NCI-H526 treated with DMSO at 0.1 percent for 48 hours (cell line): ENCODE measurements at places on chromosomes 7 and 10.

DNA sequence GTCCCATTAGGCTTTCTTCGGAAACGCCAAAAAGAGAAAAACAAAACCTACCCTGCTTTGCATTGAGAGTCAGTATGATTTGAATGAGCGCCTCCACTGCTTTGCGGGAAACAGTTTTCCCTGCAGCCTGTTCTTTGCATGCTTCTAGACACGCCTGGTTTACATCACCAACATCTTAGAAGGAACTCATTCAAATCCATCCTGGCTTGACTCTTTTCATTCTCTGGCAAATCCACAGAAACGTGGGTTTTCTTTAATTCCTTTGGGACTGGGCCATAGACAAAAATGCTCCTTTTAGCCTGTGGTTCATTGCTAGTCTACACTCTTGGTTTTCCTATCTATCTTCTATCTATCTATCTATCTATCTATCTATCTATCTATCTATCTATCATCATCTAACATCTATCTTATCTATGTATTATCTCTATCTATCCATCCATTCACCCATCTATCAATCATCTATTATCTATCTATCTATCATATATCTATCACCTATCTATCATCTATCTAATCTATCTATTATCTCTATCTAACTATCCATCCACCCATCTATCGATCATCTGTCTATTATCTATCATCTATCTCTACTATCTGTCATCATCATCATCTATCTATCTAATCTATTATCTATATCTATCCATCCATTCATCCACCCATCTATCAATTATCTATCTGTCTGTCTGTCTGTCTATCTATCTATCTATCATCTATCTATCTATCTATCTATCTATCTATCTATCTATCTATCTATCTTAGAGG lies 68.3 kb downstream of the GATA3 start:
- no peak for DNase-seq

DNA sequence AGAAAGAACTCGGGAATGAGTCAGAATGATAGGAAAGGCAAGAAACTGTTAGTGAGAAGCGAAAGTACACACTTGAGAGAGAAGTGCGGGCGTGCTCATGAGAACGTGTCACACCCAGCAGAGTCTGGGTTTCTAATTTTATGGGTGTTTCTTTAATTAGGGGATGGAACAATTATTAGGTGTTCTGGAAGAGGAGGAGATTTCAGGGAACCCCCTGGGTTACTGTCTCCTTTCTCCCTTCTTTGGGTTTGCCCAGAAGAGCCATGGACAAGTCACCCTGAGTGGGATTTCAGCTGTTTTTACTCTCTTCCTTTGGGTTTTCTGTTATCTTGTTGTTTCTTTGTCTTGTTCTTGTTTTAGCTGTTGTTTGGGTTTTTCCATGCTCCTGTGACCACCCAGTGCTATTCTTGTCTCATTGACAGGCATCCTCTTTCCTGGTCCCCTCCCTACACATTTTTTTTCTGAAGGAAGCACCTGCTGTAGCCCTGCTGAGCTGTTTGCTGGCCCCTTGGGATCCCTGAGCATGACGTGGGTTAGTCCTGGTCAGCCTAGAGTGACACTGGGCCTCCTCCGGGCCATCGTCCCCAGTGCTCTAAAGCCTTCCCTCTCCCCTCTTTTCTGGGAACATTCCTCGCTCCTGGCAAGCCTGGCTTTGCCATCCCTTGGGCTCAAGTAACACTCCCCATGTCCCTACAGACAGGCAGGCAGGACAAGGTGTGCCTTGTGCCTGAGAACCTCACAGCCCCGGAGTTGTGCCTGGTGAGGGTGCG lies 3.5 kb downstream of the SH2D4B start:
- no peak for DNase-seq

DNA sequence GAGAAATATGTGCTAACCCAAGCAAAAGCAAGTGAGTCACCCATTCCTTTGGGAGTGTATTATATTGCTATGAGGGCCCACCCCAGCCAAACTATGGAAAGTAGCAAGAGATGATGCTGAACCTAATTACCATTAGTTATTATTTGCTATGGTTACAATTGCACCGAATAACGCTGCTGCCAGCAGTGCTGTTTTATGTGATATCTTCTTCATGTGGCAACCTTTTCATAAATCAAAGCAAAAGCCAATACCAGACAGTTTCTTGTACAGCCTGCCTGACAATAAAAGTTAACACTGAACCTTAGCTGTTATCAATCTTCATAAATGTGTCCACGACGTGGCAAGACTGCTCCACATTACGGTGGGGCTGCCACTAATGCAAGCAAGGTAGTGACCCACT lies 241.7 kb upstream of the PLXNA4 start:
- DNase-seq, result no peak

DNA sequence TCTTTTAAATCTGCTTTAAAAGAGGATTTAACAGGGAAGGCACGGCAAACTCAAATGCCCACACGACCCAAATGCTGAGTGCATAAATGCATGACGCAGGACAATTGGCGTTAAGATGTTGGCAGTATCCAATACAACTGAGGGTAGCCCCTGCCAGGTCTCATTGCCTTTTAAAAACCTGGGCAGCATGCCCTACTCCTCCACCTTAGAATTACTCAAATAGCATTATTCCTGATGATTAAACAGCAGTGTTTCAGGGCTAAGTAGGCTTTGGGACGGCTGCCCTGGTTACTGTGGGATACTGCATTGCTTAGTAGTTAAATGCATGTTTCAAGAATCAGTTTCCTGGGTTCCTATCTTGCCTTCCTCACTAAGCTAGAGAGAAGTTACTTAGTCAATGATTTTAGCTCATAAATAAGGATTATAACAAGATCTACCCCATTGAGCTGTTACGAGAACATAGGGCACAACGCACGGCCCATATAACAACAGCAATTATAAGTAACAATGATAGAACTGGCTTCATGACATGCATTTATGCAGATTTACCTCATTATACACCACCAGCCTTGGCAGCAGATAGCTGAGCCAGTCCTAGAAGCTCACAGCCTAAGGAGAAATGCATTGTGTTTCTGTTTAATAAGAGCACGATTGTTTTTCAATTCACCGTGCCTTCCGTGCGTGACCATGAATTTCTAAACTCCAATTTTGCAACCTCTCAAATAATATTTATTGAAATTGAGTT lies 7.9 kb downstream of the TUBAL3 start:
- DNase-seq, result no peak

GRCh38 chr10:108452533-108452932 lies 1288.0 kb upstream of the SORCS1 start:
- no peak for DNase-seq

GRCh38 chr7:7996568-7996967 lies 28.0 kb downstream of the GLCCI1 start:
- DNase-seq, result no peak

- no peak for DNase-seq
Measured at GRCh38 chr7:55088107-55088506, 69.3 kb downstream of the EGFR start.

- DNase-seq, result no peak
Measured at GRCh38 chr7:153452661-153453060, 599.5 kb upstream of the DPP6 start.

DNA sequence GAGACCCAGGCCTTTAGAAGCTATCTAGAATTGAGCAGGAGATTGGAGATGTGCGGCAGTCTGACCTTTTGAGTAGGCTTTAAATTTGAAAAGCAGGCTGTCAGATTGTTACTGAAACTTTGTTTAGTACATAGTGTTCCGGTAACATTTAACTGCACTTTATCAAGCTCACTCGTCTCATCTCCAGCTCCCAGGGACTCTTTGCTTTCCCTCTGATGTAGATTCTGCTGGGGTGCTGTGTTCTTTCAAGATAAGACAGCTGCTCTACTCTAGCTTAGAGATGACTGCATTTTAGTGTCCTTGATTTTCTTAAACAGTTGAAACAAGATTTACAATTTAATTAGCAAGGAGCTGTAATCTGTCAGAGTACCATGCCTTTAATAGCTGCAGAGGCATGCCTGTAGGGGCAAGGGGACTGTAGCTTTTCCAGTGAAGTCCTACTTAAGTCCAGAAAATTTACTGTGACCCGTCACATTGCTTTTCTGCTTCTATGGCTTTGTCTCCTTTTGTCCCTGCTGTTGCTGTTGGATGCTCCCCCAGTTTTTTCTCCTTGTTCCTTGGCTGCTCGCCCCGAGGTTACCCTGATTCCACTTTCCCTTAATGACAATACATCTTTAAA lies 56.4 kb upstream of the MTPN start:
- no peak for DNase-seq

- no peak for DNase-seq
Measured at GRCh38 chr10:65660006-65660405, 1265.8 kb upstream of the LRRTM3 start.

- DNase-seq, result no peak
Measured at GRCh38 chr10:50574931-50575330, 48.8 kb downstream of the SGMS1 start.

DNA sequence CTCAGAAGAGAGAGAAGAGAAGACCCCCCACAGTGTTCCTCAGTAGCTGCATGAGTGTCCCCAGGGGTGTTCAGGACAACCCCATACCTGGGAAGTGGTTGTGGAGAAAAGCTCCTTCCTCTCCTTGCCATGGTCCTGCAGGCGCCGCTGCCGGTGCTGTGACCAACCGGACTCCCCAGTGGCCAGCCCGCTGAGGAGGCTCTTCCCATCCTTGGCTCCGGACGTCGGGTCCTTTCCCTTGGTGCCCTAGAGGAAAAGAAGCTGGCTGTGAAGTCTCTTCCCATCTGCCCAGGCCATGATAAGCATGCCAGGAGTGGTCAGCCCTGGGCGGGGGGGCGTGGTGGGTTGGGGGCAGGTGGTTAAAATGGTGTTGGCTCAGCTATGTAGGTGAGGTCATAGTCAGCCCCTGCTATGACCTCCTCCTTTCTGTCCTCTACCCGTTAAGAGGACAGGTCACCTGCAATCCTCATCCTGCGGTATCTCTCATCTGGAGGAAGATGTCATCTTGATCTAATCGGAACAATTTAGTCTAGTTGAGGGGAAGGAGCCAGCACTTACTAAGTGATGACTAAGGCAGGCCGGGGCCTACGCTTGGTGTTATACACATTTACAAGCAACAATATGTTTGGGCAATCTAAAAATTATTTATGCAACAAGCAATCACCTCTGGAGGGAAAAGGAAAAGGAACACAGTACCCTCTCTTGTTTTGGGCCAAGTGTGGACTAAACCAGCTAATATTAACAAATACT lies 13.2 kb downstream of the WDR91 start:
- DNase-seq, result no peak

GRCh38 chr7:111765751-111766643 lies 203.7 kb upstream of the IMMP2L start:
- no peak for DNase-seq

DNA sequence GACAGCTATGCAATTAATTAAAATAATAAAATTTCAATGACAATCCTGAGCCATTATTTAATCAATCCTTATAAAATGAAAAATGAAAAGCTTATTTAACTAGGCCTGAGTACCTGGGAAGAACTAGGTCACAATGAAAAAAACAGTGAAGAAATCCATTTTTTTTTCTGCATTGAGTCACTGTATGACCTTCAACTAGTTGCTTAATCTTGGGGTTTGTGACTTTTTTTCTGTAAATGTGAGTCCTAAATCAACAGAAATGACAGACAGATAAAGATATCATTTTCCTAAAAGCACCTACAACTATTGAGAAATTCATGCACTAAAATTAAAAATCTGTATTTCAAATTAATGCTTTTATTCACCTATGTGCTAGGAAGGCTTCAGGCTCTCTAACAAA lies 96.8 kb downstream of the TMEM26 start:
- no peak for DNase-seq

GRCh38 chr10:122525788-122526187 lies 34.8 kb upstream of the DMBT1 start:
- DNase-seq, result no peak

DNA sequence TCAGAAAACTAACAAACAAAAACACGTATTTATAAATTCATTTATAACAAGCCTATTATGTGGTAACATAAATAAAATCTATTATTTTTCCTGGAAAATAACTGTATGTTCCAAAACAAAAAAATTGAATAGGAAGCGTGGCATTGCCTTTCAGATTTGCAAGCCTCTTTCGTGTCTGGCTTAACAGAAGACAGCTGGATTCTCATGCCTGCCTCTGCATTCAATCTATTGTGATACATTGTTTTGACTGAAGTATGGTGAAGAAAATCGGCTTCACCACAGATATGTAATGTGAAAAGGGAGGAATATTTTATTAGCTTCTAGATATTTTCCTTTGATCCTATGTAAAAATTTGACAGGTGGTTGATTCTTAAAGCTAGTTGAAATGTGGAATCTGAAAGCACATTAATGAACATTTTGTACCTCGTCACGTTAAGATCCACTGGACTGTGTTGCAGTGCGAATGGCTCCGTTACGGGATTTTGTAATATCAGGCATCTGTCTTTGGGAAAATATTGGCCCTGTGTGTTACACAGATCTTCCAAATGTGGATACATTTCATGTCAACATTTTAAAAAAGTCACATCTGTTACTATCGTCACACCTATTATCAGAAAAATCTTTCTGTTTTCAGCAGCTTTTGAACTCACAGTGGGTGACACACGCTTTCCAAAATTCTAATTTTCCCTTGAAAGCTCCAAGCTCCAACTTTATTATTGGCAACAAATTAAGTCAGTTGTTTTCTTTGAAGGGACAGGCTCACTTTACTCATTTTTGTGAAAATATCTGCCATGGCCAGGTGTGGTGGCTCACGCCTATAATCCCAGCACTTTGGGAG lies 26.2 kb downstream of the PALD1 start:
- no peak for DNase-seq

- DNase-seq, result no peak
Measured at GRCh38 chr10:14508725-14509124, 178.0 kb upstream of the FRMD4A start.

DNA sequence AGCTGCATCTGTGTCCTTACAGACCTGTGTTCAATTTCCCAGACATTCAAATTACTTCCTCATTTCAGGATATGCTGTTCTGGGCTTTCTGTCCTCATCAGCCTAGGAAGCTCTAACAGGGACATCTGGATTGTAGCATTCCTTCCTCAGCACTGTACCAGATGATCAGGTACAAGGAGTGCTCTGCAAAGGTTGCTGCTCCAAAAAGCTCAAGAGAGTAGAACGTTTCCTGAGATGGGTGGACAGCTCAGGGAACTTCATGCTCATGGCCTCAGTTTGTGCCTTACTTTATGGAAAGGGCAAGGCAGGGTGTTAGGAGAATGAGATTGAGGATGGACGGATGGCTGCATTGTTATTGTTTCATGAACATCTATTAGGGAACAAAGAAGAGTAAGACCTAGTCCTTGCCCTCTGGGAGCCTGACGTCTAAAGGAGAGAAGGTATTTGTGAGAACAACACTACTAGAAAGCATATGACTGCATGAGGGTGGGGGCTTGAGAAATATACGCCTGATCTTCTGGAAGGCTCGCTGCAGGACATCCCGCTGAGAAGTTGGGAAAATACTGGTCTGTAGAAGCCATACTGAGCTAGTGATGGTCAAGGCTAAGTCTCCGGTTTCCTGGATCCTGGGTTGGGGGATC lies 10.5 kb upstream of the ZNF212 start:
- DNase-seq, result no peak

DNA sequence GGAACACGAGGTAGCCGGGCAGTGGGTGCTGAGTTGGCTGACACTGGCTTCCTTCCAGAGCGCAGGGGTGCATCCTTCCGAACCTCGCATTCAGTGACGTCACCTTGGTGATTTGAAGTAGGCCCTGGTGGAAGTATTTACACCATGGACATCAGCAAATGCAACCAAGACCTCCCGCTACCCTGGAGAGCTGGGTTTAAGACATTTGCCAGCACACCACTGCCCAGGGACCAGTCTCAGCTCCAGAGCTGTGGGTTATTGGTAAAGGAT lies 106.4 kb upstream of the GPR26 start:
- DNase-seq, result no peak

- DNase-seq, result no peak
Measured at GRCh38 chr10:117003336-117003735, 1.7 kb downstream of the SHTN1 start.
